Stimulated activated CD4-positive, alpha-beta T cell treated with anti-CD3 and anti-CD28 coated beads, TNF-alpha, amount 100 ng/mL, for 48 hours (primary cell): ENCODE measurements at places on chromosomes 12 and 14.

DNA sequence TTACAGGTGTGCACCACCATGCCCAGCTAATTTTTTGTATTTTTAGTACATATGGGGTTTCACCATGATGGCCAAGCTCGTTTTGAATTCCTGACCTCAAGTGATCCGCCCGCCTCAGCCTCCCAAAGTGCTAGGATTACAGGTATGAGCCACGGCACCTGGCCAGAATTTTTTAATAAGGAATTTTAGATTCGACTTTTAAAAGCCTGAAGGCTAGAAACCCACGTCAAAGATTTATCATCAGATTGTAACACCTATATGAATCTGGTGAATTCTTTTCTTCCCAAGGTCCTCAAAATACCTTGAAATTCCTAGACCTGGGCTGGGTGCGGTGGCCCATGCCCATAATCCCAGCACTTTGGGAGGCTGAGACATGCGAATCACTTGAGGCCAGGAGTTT lies 18.7 kb upstream of the MMP19 start:
- no peak for DNase-seq

- no peak for DNase-seq
Measured at GRCh38 chr14:38135106-38135867, 72.4 kb upstream of the SSTR1 start.

GRCh38 chr14:53226553-53226952 lies 73.4 kb upstream of the DDHD1 start:
- DNase-seq = no peak

- DNase-seq = no peak
Measured at GRCh38 chr12:6829536-6830220, 1.5 kb downstream of the P3H3 start.

- no peak for DNase-seq
Measured at GRCh38 chr14:73173092-73173735, 36.9 kb downstream of the PSEN1 start.

GRCh38 chr12:76028571-76029277 lies 2.9 kb downstream of the PHLDA1 start:
- DNase-seq = no peak

- no peak for DNase-seq
Measured at GRCh38 chr12:66768293-66768692, 89.4 kb upstream of the GRIP1 start.

- DNase-seq = no peak
Measured at GRCh38 chr12:81176796-81177195, 98.9 kb downstream of the ACSS3 start.

DNA sequence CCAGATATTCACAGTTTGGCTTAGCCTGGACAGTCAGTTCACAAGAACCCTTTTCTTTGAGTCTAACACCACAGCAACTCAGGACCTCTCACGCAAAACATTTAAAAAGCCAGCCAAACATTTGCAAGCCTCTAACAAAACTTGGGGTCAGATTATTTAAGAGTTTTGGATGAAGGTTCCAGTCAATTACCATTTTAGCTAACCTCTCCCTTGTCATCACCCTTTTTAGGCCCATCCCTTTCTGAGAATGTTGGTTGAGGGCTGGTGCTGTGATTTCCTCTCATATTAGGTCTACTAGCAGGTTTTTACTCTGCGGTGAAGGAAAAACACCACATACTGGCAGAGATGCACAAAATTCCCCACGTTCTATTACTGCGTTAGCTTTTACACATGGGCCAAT lies 20.7 kb downstream of the PAX9 start:
- DNase-seq = no peak

- DNase-seq = no peak
Measured at GRCh38 chr12:78095623-78096022, 264.9 kb downstream of the NAV3 start.

DNA sequence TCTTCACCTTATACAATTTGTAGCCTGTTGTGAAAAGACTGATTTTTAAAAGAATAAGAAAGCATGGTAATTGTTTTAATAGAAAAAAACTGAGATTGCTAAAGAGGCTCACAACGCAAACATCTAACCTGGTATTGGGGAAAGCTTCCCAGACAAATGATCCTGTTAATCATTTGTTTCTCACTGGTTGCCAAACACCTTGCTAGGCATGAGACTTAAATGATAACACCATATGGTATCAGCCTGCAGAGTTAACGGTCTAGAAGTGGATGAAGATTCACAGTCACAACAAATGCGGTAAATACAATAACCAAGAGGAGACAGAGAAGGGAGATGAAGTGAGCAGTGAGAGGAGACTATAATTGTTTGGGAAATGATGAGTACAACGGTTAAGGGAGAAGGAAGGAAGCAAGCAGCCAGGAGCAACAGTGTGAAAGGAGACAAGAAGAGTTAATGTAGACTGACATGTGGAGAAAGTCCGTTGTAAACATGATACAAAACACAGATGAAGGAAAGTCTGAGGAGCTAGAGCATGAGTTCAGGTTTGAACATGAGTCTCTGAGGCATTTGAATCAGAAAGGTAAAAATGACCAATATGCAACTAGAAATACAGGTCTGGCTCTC lies 19.8 kb downstream of the GXYLT1 start:
- no peak for DNase-seq

GRCh38 chr14:103391048-103391447 lies 5.8 kb downstream of the MARK3 start:
- DNase-seq = no peak

DNA sequence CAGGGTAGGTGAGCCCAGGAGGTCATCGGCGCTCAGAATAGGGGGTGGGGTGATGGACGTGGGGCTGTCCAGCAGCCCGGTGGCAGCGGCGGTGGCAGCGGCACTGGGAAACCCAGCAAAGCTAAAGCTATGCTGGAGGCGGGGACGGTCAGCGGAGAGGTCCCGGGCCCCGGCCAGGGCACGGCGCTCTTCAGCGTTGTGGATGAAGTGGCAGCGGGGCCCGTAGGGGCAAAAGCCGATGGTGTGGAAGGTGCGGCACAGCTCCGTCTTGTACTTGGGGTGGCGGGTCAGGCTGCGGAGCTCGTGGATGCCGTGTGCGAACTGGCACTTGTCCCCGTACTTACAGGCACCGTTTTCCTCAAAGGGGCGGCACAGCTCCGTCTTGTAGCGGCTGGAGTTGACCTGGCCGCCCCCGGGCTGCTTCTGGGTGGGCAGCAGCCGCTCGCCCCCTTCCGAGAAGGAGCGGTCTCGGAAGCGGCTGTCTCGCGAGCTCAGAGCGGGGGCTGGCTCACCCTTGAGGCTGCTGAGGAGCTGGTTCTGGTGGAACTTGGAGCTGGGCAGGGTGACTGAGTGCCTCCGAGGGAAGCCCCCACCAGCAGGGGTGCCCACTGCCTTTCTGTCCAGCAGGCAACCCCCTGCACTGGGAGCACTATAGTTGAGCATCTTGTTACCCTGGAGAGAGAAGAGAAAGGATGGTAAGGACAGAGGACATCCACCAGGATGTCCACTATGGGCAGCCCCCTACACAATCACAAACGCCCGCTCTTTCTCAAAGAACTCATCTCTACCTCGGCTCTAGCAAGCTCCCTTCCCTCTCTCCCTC lies 2.8 kb downstream of the ZFP36L1 start:
- no peak for DNase-seq

DNA sequence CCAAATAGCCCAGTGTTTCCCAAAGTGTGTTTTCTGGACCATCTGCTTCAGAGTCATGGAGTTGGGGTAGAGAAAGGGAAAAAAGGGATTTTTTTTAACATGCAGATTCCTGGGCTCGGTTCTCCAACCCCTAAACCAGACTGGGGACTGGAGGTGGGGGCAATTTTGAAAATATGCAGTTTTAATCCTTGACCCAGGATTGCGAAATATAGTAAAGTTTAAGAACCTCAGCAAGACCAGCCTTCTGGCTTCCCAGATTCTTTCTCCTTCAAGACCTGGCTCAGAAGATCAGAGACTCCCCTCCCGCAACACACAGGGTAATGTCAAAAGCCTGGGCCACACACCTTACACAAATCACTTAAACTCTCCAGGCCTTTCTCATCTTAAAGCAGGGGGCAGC lies 150.1 kb downstream of the PAH start:
- DNase-seq = no peak

GRCh38 chr14:95467232-95467631 lies 49.2 kb downstream of the SYNE3 start:
- no peak for DNase-seq

DNA sequence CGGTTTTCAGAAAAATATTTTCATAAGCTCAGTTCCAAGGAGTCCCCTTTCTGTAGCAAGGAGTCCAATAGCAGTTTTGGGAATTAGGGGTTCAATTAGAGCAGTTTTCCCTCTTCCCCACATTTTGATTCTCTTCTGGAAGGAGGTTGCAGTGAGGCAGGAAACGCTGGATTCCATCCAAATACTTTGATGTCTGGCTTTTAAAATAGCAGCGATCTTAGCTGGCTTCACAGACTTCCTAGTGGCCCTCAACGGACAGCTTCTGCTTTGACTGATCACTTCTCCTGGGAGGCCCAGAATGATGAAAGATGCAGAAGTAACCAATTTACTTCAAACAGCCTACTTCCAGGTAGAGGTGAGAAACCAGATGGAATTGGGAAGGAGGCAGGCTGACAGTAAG lies 63.1 kb downstream of the C12orf75 start:
- no peak for DNase-seq

- DNase-seq = no peak
Measured at GRCh38 chr12:117284140-117284539, 77.3 kb downstream of the NOS1 start.

DNA sequence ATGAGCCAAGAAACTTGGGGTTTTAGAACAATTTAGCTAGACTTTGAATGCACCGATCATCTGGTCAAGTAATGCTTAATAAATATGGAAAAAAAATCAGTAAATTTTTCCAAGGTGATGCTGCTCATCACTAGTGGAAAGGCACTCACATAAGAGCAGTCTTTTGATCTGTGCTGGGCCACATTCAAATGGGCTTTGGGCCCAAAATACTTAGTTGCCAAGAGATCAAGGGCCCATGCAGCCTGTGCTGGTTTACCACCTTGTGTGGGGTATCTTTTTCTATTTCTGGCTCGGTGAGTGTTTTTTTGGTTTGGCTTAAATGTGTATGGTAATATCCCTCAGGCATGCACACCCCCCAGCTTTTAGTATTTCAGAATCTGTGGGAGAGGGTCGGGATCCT lies 943.2 kb downstream of the TMTC2 start:
- DNase-seq = no peak

GRCh38 chr14:53011053-53011462 lies 60.2 kb upstream of the FERMT2 start:
- DNase-seq = no peak

- no peak for DNase-seq
Measured at GRCh38 chr12:77500089-77500488, 330.6 kb upstream of the NAV3 start.

GRCh38 chr12:13661005-13661887 lies 320.2 kb downstream of the GRIN2B start:
- DNase-seq = no peak

- no peak for DNase-seq
Measured at GRCh38 chr12:116528065-116528464, 31.1 kb upstream of the MAP1LC3B2 start.

DNA sequence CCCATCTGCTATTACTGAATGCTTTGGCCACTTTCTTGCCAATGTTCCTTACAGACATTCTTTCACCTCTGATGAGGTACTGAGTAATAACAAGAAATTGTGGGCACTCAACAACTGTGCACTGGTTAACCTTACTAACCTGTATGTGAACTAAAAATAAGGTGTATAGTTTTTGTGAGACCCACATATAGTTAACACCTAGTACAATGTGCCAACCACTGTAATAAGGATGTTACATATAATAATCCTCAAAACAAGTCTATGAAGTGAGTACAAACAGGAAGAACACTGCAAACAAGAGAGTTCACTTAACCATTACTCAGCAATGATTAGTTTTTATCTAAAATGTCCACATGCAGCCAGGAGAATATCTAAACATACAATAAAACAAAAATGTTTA lies 4.5 kb downstream of the DDHD1 start:
- DNase-seq = no peak

- peak; percentile 72 for DNase-seq
Measured at GRCh38 chr12:4272424-4273272, 914 bp upstream of the CCND2 start.

GRCh38 chr12:71958457-71958856 lies 19.8 kb downstream of the TPH2 start:
- no peak for DNase-seq

DNA sequence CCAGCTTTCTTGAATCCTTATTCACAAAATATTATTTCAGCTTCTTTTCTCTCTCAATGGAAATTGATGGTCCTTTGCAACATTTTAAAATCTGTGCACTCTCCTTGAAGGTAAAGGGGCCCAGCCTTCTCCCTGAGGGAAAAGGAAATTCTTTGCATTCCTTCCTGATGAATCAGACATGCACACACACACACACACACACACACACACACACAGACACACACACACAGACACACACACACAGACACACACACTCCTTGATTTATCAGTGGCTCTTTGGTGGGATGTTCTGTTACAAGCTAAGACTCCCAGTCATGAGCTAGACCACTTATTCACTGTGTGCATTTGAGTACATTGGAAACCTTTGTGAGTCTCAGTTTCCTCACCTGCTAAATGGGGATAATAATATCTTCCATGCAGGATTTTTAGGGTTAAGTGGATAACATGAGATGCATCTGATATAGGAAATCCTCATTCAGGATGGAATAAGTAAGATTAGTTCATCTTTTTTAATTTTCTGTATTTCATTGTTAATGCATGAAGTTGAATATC lies 45.1 kb upstream of the HMGA2 start:
- no peak for DNase-seq

- DNase-seq = no peak
Measured at GRCh38 chr12:78419513-78419912, 445.1 kb upstream of the SYT1 start.

DNA sequence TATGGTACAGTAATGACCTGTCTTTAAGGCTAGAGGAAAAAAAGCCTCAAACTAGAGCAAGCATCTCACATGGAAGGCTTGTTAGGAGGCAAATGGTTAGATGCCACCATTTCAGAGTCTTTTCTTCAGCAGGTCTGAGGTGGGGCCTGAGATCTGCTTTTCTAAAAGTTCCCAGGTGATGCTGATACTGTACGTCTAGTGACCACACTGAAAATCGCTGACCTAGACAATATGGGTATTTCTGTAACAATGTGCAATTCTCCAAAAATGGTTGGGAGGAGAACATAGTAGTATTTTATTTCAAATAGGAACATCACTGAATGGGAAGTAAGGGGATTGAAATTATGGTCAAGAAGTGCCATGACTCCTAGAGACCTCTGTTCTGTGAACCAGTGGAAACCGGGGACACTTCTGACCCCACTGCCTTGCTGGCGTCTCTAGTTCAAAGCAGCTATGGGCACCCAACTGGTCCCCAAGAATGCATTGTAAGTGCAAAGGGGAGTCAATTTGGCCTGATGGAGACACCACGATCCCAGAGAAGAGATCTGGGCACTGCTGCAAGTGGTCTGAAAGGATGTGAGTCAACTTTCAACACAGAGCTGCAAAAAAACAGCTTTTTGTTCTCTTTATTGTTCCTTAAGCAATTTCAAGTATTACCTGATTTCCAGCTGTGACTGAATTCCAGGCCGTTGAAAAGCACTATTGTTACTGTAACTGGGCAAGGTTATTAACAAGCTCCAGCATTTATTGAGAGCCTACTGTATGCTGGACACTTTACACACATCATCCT lies 54.4 kb upstream of the PLEKHG7 start:
- no peak for DNase-seq

GRCh38 chr12:131815131-131815530 lies 13.1 kb upstream of the MMP17 start:
- no peak for DNase-seq
